ENCODE measurements at places on chromosomes 13 and 19.

DNA sequence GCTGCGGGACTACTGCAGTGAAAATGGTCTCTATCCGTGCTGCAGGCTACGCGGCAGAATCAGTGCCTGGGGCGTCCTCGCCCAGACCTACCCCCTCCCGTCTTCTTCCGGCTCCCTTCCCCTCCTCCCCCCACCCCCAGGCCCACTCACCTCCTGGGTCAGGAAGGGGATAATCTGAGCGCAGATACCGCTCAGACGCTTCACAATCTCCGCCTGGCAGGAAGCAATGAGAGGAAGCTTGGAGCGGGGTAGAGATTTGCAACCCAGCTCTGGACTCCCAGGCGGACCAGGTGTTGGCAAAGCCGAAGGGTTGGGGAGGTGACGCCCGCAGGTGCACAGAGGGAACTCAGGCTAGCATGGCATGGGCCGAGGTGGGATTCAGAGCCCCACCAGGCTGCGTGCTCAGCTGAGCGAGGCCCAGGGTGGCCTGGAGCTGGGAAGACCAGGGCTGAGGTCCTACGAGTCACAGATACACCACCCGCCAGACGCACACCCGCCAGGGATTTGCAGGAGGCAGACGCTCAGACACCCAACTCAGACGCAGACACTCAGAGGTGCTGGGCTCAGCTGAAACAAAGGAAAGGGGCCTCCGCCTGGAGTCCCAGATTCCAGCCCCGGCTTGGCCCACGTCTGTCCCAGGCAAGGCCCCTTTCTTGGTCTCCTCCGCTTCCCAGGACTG, 4.1 kb downstream of the TLE2 start:
- no peak for DNase-seq

DNA sequence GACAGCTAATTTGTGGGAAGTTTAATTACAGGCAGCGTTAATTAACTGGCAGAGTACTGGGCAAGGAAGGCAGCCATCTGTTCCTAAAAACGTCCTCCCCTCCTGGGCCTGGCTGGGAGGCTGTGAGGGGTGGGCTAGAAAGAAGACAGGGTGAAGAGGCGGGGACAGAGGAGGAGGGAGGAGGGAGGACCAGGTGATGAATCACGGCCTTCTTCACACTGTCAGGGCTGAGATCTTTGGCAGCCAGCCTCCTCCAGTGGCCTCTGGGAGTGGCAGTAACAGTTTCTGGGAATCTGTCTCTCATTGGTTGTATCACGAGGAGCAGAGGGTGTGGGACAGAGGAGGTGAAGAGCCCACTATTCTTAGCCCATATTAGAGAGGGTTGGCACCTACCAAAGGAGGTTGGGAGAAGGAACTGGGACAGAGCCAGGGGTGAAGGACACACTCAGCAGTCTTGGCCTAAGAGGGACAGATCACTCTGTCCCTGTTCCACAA, 9.6 kb upstream of the ZNRF4 start:
- no peak for DNase-seq

GRCh38 chr19:29640231-29640630, 25.0 kb upstream of the PLEKHF1 start:
- no peak for DNase-seq

- DNase-seq = peak; percentile 35
These were observed 64.3 kb downstream of the CACNA1A start for GRCh38 chr19:13441810-13442512.

DNA sequence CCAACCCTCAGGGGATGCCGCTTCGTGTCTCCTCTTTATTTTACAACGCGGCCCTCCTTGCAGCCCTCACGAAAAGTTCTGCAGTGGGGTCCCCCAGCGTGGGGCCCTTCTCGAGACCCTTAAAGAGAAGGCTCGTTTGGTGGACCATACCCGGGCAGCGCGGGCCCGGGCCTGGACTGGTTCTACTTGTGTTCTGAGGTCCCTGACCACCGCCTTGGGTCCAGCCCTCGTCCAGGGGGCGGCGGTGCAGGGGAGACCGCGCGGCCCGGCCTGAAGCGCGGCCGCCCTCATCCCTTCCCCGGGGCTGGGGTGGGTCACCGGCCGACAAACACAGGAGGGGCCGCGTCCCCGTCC, 400 bp upstream of the SERP2 start:
- DNase-seq = no peak

- DNase-seq = no peak
These were observed 523.1 kb downstream of the DCT start for GRCh38 chr13:93956426-93956825.

GRCh38 chr19:46787331-46788261, 798 bp downstream of the SLC1A5 start:
- peak; percentile 27 for DNase-seq

DNA sequence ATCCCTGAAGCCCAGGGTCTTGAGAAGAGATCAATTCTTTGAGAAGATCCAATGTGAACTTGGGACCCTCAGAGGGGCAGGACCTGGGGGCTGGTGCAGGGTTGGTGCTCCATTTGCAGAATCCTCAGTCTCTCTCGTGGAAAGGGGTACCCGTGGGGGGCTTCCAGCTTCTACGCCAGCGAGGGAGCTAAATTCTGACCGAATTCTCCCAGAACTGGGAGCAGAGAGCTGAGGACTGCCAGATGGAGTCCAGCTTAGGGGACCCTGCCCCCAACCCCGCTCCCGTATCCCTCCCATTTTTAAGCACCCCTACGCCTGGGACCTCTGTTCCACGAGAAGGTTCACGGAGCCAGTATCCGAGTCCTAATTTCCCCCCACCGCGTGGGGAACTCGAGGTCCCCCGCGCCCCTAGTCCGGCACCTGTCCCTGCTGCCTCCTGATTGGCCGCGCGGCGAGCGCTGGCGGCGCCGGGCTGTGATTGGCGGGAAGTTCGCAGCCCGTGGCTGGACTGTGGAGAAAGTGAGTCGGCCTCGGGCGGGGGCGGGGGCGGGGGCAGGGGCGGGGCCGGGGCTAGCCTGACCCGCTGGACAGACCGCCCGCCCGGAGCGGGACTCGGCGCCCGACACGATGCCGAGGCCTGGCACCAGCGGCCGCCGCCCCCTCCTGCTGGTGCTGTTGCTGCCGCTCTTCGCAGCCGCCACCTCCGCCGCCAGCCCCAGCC, 4.4 kb upstream of the LTBP4 start:
- DNase-seq = no peak

DNA sequence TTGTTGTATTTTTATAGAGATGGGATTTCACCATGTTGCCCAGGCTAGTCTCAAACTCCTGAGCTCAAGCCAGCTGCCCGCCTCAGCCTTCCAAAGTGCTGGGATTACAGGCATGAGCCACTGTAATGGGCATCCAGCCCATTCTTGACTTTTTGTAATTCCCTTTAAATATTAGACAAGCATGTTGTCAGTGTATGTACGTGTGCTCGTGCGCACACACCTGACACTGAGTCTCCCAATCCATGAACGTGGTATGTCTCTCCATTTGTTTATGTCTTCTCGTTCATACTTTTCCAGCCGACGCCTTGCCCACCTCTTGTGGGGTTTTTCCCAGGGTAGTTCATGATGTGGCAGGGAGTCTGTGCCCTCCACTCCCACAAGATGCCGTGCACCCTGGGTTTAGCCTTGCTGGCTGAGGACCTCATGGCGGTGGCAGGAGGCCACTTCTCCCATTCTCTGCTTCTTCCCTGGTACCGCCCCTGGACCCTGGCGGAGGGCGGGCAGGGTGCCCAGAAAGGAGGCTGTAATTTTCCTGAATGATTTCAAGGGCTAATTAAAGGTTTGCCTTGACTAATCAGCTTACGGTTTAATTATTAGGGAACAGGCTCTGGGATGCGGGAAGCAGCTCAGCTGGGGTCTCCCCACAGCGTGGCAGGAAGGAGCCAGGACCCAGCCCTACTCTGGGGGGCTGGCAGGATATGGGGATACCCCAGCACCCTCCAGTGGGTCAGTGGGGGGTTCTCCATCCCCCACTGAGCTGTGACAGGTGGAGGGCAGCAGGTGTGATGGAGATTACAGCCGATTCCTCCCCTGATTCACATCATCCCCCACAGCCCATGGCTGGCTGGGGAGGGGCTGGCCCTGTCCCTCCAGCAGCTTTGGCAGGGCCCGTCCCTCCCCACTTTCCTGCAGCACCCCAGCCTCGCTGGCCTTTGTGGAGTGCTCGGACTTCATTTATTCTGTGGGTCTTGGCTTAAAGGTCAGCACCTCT, 12.9 kb downstream of the PAK4 start:
- no peak for DNase-seq

DNA sequence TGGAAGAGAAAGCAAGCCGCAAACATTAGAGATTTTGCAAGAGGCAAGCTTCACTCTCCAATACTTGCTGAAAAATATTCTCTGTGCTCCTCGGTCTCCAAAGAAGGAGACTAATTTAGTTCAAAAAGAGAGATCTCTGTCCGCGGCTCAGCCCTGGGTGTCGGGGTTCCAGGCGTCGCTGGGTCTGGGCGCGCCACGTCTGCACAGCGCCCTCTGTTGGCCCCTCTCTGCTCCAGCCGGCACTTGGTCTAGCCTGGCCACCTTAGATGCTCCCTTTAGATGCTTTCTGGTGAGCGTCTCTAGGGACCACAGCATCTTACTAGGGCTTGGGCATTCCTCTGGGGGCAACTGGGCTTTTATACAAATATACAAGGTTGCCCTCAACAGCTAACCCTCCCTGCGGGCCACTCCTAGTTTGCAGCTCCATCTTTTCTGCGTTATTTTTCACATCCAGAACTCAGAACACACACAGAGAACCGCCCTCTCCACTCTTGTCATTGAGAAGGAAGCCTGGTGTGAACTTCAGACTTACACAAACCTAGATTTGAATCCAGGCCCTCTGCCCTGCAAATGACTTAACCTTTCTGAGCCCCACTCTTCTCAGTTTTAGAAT, 78.3 kb downstream of the CYSLTR2 start:
- peak; percentile 50 for DNase-seq

DNA sequence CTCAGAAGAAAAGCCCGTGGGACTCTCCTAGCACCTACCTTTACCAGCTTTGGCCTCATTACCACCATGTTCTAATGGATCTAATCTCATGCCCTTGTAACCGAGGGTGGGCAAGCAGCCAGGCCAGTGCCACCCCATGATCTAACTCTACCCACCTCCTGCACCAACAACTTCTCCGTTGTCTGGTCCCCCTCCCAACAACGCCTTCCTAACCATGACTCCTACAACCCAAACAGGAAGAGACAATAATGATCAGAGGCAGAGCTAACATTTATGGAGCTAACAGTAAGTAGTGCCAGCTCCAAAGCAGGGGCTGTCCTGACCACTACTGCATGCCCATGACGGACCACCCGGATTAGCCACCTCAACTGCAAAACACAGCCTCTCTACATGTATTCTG, 3.5 kb downstream of the USP12 start:
- DNase-seq = no peak

DNA sequence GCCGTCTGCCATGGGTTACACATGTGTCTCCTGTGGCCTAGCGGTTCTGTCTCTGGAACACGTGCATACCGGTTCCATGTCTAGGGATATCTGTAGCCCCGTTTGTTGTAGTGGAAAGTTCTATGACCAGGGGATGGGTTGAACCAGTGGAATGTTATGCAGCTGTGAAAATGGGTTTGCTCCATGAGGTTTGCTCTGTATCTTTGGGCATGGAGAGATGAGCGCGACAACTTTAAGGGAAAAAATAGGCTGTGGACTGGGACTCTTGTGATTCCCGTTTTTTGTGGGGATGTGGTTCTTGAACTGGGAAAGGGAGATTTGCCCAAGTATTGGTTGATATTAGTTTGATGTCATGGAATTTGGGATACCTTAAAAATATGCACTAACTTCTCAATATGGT, 120.4 kb downstream of the KDM4B start:
- DNase-seq = no peak

DNA sequence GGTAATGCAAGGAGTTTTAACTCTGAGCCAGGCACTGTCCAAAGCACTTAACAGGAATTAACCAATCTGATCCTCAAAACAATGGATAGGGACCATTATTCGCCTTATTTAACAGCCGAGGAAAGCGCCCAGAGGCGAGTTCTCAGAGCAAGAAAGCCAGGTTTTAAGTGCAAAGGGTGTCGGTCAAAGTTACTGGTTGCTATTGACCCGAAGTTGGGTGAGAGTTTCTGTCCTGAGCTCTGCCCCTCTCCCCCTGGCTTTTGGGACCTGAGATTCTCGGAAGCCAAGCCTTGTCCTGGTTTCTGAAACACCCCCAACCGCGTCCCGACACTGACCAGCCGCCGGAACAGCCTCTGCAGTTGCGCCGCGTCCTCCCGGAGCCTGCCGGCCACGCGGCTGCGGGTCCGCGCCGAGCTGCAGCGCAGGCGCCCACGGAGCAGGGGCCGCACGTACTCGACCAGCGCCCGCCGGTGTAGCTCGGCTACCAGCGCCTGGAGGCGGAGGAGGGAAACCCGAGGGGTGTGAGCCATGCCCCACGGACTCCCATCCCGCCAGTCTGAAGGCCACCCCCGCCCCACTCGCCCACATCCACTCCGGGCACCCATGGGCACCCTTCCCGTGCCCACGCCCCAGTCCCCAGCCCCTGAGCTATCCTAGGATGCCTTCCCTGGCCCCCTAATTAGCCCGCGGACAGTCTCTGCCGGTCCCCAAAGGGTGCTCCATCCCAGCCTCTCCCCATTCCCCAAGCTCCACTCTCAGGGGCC, 27.8 kb downstream of the EXOC3L2 start:
- no peak for DNase-seq

GRCh38 chr13:39306639-39307589, 268.7 kb downstream of the NHLRC3 start:
- DNase-seq = no peak

DNA sequence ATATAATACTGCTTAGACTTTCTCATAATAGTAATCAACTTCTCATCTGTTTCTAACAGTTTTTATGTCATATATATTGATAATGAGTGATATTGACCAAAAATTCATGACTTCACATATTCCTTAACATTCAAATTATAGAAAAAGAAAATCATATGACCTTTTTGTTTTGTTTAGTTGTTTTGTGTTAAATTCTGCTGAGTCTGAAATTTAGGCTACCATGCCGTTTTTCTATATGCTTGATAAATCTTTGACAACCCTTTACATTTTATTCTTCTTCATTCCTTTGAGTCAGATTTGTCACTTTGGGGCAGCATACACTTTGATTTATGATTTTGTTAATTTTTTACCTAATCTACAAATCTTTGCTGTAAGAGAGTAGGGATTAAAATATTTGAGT, 176.4 kb downstream of the ITGBL1 start:
- no peak for DNase-seq

DNA sequence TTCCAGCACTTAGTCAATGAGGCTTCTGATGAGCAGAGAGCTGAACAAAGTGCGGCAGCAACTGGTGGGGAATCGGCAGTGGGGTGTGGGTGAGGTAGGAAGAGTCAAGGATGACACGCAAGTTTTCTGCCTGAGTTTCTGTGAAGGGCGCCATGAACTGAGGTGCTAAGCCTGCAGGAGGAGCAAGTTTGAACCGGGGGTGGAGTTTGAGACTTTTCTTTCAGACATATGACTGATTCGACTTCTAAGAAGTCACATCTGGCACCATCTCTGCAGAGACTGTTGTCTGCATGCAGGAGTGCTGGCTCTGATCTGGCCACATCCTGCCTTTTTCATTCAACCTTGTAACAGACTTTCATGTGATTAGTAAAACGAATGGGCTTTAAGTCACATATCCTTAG, 14.8 kb upstream of the GPI start:
- DNase-seq = peak; percentile 74

- DNase-seq = no peak
These were observed 168.8 kb downstream of the OLFM4 start for GRCh38 chr13:53197424-53197823.

Data from activated gamma-delta T cell treated with Interleukin-2 at 50 U/mL for 16 hours (primary cell).